ENCODE measurements at places on chromosomes 6 and 20.

GRCh38 chr6:31402324-31403282, 792 bp upstream of the MICA start:
- DNase-seq: no peak

GRCh38 chr20:18272451-18272850, 15.9 kb upstream of the ZNF133 start:
- no peak for DNase-seq

- DNase-seq: no peak
Observed at GRCh38 chr6:91606148-91606901, 1019.5 kb upstream of the MAP3K7 start.

DNA sequence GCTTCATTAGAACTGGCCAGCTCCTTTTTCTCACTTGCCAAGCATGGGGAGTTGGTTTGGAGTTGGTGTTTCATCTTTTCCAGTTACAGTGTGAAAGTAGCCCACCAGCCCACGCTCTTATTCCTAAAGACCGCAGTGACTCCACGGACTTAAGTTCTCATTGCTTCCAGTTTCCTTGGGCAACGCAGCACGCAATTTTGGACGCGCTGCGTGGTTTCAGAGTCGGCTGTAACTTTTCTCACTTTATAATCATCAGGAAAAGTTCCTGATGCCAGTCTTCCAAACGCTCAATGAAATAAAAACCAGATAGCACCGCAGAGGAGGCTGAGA, 381 bp upstream of the PEX7 start:
- DNase-seq: no peak

- no peak for DNase-seq
Observed at GRCh38 chr6:4377603-4378002, 242.2 kb upstream of the ECI2 start.

GRCh38 chr6:39251406-39251805, 22.1 kb upstream of the KCNK5 start:
- DNase-seq: no peak

DNA sequence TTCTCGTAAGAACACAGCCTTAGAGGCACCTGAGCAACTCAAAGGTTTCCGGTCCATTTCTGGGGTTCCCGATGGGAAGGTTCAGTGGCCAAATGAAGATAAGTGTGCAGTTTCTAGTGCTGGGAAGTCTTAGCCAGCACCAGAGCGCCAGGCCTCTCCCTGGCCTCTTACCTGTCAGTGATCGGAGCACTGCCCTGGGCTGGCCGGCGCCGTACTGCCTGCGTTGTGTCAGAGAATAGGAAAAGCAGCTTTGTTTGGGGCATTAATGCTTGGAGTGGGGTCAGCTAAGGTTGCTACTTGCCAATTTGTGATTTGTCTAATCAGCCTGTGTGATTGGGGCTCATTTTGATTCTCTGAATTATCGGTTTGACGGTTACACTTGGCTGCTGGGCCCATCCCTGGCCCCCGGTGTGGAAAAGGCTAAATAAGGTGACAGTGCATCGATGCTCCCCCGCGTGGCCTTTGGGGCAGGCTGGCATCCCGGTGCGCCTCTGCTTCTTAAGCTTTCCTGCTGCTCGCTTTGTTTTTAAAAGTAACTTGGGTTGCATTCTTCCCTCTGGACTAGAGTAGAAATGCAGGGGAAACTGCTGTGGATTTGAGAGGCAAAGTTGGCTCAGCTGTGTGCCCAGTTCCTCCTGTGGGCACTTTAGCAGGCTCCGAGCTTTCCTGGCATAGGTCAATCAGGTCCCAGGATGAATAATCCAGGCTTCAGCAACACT, 51.8 kb downstream of the TCP11 start:
- DNase-seq: no peak

GRCh38 chr6:57158658-57159057, 13.5 kb upstream of the BAG2 start:
- DNase-seq: no peak

- no peak for DNase-seq
Observed at GRCh38 chr6:45896783-45897441, 118.7 kb downstream of the CLIC5 start.

DNA sequence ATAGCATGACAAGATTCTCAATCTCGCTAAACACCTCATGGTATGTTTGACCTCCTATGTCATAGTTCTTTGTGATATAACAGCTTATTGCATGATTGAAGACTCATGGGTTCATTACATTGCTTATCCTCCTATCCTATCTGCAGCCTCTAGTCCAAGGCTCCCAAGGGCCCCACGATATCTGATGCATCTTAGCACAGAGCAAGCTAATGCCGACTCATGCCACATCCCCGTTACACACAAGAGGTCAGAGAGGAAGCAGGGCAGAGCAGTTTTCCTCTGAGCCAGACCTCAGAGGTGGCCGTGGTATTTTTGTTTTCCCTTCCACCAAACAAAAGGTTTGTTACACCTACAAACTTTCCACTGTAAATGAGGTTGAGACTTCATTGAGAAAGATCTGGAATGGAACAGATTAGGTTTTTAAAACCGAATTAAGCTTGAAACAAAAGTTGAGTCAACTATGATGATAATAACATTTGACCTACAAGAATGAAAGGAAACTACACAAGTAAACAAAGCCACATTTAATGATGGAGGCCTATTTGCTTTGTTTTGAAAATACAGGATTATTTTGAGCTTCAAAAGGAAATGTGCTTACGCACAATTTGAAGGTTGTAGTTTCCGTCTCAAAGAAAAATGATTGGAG, 133.9 kb upstream of the MYLIP start:
- no peak for DNase-seq

GRCh38 chr6:108733706-108734265, 114.4 kb upstream of the ARMC2 start:
- no peak for DNase-seq

Measured in cortex of kidney (tissue), 1 donor.